Activated CD4-positive, alpha-beta T cell treated with anti-CD3 and anti-CD28 coated beads, Interleukin-2, amount 50 U/mL, for 4 hours (primary cell): ENCODE measurements at places on chromosomes 16 and 17.

DNA sequence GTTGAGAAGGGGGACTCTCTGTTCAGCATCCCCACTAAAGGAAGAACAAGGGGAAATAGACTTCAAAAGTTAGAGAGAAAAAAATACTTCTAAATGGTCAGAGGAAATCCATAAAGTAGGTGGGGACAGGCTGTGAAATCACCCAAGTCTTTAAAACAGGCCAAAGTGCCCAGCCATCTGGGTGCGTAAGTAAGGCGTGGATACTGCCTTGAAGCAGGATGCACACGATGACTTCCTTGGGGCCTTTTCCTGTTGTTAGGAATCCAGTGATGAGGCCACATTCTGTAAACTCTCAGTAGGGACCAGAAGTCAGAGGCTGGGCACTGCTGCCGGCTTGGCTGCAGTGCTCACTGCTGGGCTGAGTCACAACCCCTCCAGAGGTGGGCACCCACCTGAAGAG lies 9.2 kb downstream of the AXIN2 start:
- DNase-seq: no peak

DNA sequence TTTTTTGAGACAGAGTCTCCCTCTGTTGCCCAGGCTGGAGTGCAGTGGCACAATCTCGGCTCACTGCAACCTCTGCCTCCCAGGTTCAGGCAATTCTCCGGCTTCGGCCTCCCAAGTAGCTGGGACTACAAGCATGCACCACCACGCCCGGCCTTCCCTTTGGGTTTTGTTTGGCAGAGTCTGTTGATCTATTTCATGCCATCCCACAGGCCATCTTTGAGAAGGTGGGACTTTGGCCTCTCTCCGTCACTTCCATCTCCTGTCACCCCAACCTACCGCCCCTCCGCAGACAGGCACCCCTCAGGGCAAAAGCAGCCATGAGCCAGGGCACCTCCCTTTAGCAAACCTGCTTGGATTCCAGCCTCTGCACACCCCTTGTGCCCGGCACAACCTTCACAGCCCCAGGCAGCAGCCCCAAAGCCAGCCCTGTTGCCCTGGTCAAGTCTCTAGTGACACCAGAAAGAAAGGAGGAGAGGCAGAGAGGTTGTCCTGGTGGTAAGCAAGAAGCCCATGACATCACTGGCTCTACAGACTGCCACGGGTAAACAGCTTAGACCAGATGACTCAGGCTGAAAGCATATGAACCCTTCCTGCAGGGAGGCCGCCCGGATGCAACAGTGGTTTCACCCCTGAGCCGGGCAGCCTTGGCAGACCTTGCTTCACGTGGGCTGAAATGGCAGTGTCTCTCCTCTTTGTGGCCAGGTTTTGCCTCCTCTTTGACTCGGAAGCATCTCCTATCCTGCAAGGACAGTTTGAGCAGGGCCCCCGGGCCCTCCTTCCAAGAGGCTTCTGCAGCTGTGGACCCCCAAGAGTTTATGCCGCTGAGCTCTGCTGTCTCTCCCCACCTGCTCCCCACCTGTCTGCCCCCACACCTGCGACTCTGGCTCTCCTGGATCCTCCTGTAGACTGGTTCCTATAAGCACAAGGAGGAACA lies 8.1 kb upstream of the TIMP2 start:
- peak; percentile 26 for DNase-seq

- DNase-seq: no peak
Observed at GRCh38 chr17:30981531-30982519, 11.0 kb downstream of the RNF135 start.

GRCh38 chr17:1460233-1460632 lies 4.2 kb upstream of the CRK start:
- DNase-seq: no peak

- no peak for DNase-seq
Observed at GRCh38 chr16:82396509-82396908, 226.5 kb upstream of the MPHOSPH6 start.

DNA sequence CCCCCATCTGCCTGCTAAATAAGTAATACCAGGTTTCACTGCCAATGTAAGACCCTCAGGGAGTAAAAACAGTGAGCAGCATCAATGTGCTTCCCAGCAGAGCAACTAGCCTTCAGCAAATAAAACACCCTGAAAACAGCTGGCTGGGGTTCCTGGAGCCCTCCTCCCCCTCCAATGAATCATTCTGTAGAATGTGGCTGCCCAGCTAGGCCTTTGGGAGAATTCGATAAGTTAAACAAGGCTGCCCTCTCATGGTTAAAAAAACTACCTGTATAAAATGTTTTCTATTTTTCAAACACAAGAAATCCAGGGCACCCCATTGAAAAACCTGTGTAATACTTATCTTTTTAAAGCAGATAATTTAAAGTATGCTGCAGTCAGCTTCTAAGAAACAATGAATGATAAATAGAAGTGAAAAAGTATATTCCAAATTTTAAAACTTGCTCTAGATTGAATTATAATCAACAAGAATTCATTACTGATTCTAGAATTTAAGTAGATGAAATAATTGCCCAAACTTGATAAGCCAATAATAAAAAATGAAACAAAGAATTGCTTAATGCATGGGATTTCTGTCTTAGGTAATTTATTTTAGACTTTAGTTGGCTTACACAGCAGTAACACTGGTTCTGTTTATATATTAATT lies 9.4 kb upstream of the TOM1L1 start:
- no peak for DNase-seq

DNA sequence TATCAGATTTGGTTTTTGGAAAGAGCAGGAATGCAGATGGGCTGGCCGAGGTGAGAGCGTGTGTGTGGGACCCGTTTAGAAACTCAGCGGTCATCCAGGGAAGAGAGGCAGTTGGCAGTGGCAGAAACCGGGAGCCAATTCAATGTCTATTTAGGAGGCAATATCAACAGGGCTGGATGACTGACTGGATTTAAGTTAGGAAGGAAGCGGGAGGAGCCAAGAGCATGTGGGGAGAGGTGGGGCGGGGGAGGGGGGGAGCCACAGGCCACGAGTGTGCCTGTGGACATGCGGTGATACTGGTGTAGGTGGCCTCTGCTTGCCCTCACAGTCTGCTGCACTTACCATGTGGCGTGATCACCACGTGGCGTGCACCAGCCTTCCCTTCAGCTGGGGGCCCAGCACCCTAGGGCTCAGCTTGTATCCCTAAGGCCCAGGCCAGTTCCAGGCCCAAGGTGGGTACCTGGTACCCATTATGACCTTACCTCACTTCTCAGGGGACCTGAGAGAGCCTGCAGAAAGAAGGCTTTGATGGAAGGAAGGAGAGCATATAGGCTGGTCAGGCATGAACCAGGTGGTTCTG lies 10.8 kb upstream of the TPPP3 start:
- DNase-seq: no peak

DNA sequence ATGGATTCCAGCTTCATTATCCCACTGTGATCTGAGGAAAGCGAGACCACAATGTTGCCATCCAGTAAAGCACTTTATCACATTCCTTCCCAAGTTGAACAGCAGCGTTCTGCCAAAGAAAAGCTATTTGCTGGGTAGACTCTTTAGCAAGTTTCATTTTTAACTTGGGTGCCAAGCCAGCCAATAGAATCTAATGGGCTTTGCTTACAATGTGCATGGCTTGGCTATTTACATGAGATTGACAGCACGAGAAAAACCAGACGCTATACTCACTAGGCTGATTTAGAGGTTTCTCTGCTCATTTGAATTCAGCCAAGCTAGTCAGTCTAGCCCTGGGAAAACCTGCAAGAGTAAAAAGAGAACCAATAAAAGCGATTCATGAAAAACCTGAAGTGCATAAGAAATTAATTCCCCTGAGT lies 108.9 kb downstream of the CDH13 start:
- DNase-seq: no peak

DNA sequence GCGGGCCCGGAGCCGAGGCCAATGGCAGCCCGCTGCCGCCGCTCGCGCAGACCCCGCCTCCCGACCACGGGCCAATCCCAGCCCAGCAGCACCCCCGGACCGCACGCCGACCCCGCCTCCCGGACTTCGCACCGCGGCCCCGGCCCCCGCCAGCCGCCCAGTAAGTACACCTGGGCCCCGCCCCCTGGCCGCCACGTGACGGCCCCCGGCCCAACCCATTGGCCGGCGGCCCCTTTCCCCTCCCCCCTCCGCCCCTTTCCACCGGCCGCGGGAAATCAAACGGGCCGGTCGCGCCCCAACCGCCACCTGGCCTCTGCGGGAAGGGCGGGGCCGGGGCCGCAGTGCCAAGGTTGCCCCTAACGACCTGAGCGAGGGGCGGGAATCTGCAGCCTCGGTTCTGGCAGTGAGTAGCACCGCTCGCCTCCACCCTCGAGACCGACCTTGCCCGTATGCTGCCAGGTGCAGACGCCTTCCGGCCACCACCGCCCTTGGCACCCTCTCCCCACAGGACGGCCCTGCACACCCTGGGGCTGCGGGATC lies at the start of gene YBX2:
Gene YBX2 (minus strand): TSS at position 26 of the 540 bp plus-strand sequence. CDS start 139 bp downstream, outside the sequence.
- DNase-seq: peak; percentile 54

GRCh38 chr17:31509805-31510177 lies 118.3 kb downstream of the RAB11FIP4 start:
- no peak for DNase-seq

DNA sequence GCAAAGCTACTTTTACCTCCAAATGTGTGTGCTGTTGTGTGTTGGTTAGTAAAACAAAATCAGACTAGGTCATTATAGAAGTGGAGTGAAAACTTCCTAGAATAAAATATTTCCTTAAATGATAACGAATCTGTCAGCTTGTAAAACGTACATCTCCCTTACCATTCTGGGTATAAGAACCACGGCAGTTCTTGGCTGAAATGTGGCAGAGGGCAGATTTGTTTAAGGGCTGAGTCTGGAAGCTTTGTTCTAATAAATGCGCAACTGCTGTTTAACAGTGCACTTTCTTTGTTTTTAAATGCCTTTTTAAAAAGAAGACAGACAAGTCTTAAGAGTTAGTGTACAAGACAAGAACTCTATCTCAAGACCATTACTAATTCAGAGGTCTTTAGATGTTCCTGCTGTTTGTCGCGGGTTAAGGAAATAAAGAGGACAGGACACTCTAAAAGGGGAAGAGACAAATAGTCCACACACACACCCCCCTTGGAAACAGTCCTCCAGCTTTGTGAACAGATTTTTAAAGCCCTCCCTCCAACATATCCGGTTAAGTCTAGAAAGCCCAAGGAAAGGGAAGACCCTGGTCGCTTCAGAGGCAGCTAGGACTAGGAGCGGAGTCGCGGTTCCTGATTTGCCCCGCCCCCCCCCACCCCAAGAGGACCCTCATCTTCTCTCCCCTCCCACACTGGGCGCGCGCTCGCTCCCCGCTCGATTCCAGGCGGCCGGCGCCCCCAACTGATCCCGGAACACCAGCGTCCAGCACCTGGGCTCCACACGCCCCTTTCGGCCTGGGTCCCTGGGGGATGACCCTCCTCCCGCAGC lies 658 bp downstream of the SYNRG start:
- no peak for DNase-seq

DNA sequence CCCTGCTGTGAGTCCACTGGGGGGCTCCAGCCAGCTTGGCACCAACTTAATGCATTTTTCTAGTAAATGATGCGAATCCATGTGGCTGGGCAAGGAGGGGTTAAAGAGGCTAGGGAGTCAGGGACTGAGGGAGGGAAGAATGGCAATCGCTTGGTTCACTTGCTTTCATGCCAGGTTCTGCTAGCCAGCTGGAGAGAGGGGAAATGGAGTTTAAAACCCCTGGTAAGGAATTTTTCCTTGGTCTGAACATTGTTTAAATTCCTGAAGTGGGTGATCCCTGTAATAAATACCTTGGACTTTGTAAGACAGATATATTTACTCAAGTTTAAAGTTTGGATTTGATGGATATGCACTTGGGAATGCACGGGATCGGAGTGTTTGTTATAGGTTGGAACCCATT lies 22.8 kb downstream of the ANKFN1 start:
- no peak for DNase-seq
